ENCODE measurements at places on chromosomes 2 and 18.
A peak's percentile ranks its signal among the peaks of the same experiment; 100 is the strongest.

DNA sequence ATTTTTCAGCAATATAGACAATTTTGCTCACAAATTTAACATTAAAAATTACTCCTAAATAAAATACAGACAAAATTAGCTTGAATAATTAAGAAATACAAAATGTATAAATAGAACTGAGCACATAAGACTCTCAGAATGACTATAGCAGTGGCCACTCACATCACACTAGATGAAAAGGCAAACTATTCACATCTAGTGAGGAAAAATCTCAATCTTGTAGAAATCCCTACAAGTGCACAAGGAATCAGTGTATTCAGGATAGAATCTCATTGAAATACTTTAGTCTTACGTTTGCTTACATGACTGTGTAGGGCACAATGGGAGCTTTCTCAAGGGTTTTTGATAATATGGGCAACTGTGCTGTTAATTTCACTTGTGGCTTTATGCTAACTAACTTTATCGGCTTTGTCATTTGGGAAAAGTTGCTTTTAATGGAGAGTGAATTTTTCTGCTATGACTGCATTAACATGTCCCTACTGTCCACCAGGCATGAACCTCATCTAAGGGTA lies 678.9 kb upstream of the LRRTM4 start:
- DNase-seq = no peak

GRCh38 chr2:128324008-128324896 lies 5.6 kb upstream of the HS6ST1 start:
- no peak for DNase-seq

GRCh38 chr2:51103205-51103604 lies 71.3 kb upstream of the NRXN1 start:
- DNase-seq = peak; percentile 58

DNA sequence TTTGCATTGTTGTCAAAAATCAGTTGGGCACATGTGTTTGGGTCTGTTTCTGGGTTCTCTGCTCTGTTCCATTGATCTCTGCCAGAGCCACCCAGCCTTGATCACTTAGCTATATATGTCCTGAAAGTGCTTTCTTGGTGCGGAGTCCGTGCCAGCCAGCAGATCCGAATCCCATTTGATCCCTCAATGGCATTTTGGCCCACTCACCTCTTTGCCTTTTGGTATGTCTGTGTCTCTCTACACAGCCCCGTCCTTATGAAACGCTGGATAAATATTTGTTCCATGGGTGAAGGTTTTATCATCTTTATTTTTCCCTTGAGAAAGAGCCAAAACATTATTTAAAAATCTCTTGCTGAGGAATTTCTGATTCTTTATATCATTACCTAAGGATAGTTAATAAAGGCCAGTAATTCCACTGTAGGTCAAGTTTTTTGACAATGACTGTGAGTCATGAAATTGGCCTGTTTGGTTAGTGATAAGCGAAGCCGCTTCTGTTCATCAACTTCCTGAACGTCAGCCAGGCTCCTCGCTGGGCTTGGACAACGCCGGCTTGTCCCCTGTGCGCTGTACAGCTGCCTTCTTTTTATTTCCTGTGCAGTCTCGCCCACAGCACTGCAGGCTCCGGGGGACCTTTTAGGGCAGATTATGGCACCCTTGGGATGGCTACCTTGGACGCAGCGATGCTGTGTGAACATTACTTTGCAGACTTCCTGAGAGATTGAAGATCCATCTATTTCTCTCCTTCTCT lies 24.9 kb downstream of the MTCL1 start:
- no peak for DNase-seq

GRCh38 chr2:203670939-203671338 lies 35.5 kb upstream of the CD28 start:
- DNase-seq = no peak

- DNase-seq = no peak
Measured at GRCh38 chr2:176755537-176756135, 457.0 kb upstream of the HNRNPA3 start.

DNA sequence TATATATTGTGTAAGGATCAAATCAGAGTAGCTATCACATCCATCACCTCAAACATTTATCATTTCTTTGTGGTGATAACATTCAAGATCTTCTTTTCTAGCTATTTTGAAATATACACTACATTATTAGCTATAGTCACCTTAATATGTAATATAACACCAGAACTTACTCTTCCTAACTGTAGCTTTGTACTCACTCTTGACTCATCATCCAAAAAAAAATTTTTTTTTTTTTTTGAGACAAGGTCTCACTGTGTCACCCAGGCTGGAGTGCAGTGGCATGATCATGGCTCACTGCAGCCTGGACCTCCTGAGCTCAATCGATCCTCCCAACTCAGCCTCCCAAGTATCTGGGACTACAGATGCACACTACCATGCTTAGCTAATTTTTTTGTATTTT lies 153.3 kb downstream of the EML6 start:
- DNase-seq = no peak

GRCh38 chr2:203261326-203262159 lies 22.7 kb downstream of the CYP20A1 start:
- no peak for DNase-seq

- no peak for DNase-seq
Measured at GRCh38 chr18:79982736-79983135, 5.6 kb downstream of the TXNL4A start.

- no peak for DNase-seq
Measured at GRCh38 chr2:204050681-204051080, 114.1 kb downstream of the ICOS start.

- DNase-seq = no peak
Measured at GRCh38 chr2:168671932-168672331, 130.5 kb upstream of the NOSTRIN start.

GRCh38 chr2:189181706-189182105 lies 2.1 kb upstream of the COL5A2 start:
- no peak for DNase-seq

GRCh38 chr2:190311893-190312634 lies 7.6 kb downstream of the HIBCH start:
- DNase-seq = no peak

DNA sequence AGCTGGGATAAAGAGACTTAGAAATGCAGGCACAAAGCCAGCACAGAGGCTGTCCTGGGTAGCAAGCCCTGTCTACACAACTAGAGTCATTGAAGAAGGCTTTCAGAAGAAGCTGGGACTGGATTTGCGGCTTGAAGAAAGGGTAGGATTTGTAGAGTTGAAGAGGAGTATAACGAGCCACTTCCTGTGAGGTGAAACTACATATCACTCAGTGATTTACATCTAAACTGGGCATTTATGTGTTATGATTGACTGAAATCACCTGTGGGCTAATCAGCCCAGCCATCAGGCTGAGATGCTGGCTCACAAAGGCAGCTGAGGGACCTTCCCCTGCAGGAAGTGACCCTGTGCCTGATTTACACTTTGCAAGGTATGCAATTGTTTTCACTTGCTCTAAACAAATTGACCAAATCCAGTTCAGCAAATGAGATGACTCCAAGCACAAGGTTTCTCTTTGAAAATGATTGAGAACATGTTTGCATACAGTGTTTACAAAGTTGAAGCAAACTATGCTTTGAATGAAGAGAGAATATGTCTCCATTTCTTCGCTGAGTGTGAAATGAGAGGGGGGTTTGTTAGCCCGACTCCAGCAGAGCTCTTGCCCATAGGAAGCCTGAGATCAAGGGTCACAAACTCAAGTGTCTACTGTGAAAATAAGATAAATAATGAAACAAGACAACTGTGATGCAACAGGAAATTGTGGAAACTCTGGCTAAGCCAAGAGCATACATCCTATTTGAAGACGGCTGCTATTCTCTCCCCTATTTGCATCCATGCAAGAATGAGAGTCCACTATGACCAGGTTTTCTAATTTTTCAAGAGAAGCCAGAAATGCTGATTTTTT lies 69.3 kb upstream of the HK2 start:
- DNase-seq = no peak

DNA sequence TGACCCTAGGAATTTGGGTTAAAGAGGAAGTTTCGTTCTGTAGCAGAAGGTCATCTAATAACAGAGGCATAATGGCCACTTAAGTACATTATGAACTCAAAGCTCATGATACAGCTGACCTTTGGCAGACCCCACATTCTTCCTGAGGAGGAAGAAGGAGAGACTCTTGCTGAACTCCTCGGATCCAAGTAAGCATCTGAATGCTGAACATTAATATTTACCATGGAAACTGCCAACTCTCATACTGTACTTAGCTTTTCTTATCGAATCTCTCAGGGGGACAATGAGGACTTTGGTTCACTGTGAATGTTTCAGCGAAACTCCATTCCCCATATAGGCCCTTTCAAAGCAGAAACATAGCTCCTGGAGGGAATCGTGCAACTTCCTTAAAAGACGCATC lies 781.4 kb upstream of the GYPC start:
- no peak for DNase-seq

DNA sequence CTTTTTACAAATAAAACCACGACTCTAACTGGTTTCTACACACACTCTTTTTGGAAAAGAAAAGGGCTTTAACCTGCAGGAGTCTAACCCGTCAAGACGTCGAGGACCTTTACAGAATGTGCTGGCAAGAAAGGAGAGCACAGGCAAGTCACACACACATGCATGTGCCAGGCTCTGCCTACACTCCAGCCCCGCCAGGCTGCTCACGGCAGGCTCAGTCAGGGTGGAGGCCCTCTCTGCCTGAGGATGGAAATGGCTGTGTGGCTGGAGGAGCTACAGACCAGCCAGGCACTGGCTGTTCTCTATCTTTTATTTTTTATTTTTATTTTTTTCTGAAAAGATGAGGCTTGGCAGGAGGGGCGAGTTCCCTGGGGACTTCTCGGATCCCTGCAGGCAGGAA lies 10.2 kb downstream of the SIX3 start:
- DNase-seq = no peak

GRCh38 chr2:150478200-150478974 lies 9.1 kb downstream of the RND3 start:
- DNase-seq = no peak

GRCh38 chr2:229339618-229340017 lies 68.5 kb upstream of the PID1 start:
- DNase-seq = no peak

DNA sequence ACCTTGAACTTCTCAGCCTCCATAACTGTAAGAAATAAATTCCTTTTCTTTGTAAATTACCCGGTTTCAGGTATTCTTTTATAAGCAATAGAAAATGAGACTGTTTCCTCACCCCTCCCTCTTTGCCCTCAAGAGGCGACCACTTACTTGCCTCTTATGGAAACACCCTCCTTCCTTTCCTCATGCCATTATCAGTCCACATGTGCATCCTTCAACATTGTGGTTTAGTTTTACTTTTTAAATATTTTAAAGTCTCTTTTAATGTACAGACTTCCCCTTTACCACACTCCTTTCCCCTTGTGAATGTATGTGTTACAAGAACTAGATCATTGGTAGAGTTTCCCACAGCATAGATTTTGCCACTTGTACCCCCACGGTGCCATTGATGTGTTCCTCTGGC lies 202.4 kb upstream of the SIX2 start:
- no peak for DNase-seq

- DNase-seq = no peak
Measured at GRCh38 chr18:59469463-59470180, 110.6 kb upstream of the LMAN1 start.

- no peak for DNase-seq
Measured at GRCh38 chr2:88067598-88067997, at the start of gene SMYD1. Gene SMYD1, plus strand, starts transcription at chr2:88067825. Its CDS starts 40 bp downstream, at chr2:88067865.

- no peak for DNase-seq
Measured at GRCh38 chr18:69617888-69618287, 217.2 kb downstream of the DOK6 start.

GRCh38 chr18:70671889-70672565 lies 383.2 kb downstream of the SOCS6 start:
- DNase-seq = no peak

- no peak for DNase-seq
Measured at GRCh38 chr2:32558492-32558891, 69.4 kb upstream of the TTC27 start.

- DNase-seq = peak; percentile 17
Measured at GRCh38 chr2:77566582-77566981, 44.4 kb upstream of the LRRTM4 start.

GRCh38 chr2:225052703-225053102 lies 10.4 kb upstream of the DOCK10 start:
- DNase-seq = no peak

GRCh38 chr2:16330012-16330411 lies 335.6 kb downstream of the CYRIA start:
- DNase-seq = no peak

GRCh38 chr2:226802573-226802972 lies 3.0 kb upstream of the IRS1 start:
- peak; percentile 3 for DNase-seq

GRCh38 chr2:131145040-131145439 lies 39.9 kb downstream of the PLEKHB2 start:
- no peak for DNase-seq

GRCh38 chr2:26095758-26096157 lies 61.9 kb downstream of the RAB10 start:
- DNase-seq = no peak

GRCh38 chr2:84293791-84294380 lies 165.2 kb downstream of the SUCLG1 start:
- no peak for DNase-seq

DNA sequence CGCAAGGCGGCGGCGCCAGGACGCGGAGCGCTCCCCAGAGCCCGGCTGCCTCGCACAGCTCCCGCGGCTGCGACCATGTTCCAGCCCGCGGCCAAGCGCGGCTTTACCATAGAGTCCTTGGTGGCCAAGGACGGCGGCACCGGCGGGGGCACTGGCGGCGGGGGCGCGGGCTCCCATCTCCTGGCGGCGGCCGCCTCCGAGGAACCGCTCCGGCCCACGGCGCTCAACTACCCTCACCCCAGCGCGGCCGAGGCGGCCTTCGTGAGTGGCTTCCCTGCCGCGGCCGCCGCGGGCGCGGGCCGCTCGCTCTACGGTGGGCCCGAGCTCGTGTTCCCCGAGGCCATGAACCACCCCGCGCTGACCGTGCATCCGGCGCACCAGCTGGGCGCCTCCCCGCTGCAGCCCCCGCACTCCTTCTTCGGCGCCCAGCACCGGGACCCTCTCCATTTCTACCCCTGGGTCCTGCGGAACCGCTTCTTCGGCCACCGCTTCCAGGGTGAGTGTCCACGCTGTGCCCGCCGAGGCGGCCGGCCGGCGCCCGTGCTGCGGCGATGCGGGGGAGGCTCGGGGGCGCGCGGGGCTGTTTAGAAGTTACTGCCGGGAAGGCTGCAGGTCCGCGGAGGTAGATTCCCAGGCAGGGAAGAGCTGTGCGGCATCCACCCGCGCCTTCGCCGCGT lies 696 bp downstream of the EMX1 start:
- no peak for DNase-seq

Data from SW 1271 (cell line).